CD4-positive, alpha-beta T cell treated with Interleukin-15 for 4 hours (primary cell): ENCODE measurements at places on chromosomes 2 and 18.

DNA sequence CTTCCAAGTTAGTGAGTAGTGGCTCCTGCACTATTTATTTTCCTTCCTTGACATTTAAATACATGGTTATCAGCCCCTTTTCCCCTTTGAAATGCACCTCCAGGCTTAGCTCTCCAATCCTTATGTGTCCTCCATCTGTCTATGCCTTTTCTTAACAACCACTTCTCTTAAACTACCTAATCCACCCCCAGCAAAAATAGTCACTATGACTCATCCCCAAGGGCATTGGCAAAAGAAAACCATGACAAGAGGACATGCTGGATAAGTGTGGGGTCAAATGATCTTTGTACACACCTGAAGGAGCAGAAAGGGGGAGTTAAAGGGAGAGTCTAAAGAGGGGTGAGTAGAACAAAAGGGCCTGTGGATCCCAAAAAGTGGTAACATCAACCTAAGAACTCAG lies 127.2 kb downstream of the ANKRD44 start:
- DNase-seq, result no peak

DNA sequence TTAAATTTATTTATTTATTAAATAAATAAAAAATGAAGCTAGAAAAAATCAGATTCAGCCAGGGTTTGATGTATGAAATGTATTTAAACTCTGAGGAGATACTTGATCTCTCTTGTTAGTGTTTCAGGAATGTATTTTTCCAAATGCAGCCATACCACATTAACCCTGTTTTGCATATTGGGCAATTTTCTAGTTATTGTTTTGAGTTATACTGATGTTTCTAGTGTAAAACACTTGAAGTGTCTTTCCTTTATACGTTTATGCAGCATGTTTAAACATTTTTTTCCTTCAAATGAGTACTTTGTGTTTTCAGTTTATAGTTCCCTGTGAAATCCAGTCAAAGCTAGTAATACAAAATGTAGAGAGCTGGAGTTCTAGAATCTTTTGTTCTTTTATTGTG lies 69.9 kb downstream of the WDR7 start:
- DNase-seq, result no peak

DNA sequence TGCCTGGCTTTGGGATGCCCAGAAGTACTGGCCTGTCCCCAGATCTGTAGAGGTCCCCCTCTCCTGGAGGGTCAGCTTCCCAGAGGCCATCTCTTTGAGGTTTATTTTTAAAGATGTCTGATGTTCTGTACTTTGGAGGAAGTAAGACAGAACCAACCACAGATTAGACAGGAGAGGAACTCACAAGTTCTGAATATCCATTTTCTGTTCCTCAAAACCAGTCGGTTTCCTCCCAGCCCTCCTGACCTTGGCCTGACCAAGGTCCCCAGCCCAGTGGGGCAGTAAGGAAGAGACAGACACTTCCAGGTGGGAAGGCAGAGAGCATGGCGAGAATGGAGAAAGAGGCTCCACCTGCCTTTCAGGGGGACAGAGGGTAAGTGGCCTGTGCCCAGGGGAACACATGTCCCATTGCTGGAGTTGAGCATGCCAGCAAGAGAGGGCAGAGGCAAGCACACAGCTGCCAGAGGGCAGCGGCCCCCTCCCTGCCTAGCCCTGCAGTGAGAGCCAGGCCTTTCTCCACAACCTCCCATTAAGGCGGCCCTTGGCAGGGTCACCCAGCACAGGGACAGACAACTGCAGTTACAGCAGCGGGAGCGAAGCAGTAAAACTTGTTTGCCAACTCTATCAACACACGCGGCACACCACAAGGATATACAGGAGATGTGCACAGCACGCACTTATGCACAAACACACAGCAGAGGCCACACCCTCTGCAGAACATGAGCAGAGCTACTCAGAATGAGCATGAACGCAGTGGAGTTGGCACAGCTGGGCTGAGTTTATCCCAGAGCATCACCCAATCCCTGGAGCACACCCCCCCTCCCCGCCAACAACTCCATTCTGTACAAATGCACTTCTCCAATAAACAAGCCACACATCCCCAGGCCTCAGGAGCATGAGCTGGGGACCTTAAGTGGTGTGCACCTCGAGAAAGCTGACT lies 18.5 kb upstream of the SEMA4C start:
- no peak for DNase-seq

DNA sequence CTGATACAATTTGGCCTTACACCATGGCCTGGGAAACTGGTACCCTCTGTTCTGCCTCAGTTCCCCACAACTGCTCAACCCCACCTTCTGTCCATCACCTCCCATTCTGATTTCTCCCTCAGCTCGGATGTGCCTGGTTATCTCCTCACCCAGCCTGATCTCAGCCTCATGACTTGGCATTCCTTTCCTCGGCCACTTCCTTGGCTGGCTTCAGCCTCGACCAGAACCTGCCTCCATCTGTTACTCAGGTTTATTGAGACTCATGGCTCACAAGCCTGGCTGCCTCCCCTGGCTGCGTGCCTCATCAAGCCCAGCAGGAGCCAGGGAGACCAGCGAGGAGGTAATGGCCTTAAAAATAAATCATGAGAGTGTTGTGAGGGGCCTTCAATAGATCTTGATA lies 356.2 kb upstream of the SPRED2 start:
- DNase-seq, result no peak

DNA sequence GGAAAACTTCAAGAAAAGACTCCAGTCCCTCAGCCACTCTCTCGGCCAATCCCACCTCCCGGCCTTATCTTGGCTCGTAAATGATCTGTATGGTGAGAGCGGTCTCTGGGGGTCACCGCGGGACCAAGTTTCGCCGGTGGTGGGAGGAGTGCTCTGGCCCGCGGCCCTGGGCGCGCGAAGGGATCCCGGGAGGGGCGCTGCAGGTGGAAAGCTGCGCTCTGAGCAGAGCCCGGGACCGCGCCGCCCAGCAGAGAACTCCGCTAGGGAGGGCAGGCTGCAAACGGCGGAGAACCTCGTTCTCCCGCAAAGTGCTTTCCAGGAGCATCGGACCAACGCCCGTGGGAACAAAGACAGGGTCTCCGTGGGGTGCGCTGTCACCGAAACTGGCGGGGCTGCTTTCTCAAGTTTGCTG lies 622 bp downstream of the LRP2 start:
- no peak for DNase-seq

- DNase-seq, result peak; percentile 35
These were observed 221.4 kb upstream of the TRIB2 start for GRCh38 chr2:12495247-12495868.

DNA sequence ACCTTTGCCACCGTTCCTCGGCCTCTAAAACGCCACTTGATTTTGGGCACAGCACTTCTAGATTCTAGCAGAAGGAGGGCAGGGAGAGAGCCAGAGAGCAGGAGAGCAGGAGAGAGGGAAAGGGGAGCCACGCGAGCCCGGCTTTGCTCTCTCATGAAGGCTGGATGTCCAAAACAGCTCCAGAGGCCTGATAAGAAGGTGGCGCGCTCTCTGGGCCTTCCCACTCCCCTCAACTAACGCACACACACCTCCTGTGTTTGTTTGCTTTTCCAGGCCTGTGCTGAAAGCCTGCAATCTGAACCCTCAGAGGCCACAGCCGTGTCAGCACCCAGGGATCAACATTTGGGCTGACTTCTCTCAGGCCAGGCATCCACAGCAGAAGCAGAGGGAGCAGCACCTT lies 184.8 kb upstream of the SOX11 start:
- no peak for DNase-seq

DNA sequence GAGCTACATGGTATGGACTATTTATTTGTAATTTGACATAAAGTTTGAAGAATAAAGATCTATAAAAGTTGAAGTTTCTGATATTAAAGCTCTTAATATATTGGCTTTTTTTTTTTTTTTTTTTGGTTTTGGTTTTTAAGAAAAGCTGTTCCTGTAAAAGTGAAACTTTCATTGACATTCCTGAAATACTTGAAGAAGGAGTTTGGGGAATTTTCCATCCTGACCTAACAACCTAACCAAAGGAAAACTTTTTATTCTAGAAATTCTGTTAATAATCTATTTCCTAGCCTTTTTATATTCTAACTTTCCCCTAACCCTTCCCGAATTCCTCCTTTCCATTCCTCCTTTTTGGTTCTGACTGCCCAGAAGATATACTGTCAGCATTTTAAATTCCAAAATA lies 83.7 kb downstream of the ACSL3 start:
- DNase-seq, result no peak

DNA sequence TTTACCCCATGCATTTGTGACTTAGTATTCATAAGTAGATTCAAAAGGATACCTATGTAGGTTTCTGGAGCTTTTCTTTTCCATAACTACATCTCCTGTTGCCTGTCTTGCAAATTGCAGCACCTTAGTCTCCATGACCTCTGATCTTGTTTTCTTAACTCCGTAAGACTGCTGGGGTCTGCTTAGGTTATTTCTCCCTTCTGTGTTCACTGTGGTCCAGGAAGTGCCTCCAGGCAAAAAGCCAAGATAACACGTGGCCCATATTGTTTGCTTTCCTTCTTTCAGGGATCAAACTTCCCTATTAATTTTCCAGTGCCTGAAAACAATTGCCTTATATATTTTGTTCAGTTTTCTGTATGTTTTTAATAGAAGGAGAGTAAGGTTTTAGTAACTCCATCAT lies 86.4 kb downstream of the GCA start:
- no peak for DNase-seq

DNA sequence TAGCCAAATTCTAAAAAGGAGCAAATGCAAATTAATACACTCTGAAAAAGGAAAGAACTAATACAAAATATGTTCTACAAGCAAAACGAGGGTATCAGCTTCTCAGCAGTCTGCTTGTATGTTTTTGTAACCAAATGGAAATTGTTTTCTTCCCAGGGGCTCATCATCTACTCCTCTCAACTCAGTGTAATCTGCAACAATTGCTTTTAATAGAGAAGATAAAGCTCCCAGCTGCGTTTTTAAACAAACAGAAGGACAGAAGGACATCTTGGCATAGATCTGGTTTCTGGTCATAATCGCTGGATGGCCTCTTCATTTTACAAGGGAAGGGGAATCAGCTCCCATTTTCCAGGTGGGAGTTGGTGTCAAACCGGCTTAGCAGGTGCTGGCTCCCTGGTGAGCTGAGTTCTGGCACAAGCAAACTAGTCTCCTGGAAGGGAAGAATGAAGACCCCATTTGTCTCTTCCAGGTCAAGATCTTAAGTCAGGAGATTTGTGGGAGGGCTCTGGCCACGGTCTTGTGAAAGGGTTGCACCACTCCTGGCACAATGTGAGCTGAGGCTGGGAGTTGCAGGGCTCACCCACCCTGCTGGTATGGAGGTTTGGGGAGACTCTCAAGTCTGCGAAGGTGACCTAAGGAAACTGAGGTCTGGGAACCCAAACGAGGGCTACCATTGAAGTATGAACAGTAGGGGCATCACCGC lies 41.6 kb downstream of the NPPC start:
- no peak for DNase-seq
